ENCODE measurements at places on chromosomes 3 and 15.

GRCh38 chr3:46854555-46854991 lies 8.7 kb downstream of the MYL3 start:
- no peak for DNase-seq

DNA sequence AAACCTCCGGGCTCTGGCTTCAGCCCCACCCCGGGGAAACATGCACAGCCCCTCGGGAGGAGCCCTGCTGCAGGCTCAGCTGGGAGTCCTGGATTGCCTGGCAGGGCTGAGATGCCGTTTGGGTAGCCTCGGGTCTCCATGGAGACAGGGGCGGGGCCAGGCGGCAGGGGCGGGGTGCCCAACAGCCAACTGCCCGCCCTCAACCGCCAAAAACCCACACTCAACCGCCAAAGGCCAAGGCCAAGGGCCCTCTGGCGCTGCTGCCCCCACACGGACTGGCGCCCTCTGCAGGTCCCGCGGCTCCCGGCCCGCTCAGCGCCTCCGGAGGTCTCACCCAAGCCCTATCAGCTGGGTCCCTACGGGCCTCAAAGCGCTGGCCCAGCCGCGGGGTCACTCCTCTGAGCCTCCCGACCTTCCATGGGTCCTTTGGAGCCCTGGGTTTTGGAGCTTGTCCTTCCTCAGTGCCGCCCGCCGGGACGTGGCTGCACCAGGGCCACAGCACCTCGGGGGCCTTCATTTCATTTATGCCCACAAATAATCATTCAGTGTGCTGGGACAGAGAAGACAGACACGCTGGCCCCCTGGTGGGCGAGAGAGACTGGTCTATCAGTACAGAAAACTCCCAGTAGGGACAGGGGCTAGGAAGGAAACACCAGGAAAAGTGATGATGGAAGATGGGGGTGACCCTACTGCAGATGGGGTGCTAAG lies 33.5 kb upstream of the ACAD9 start:
- peak; percentile 23 for DNase-seq

GRCh38 chr3:36060950-36061349 lies 319.4 kb upstream of the STAC start:
- DNase-seq, result no peak

DNA sequence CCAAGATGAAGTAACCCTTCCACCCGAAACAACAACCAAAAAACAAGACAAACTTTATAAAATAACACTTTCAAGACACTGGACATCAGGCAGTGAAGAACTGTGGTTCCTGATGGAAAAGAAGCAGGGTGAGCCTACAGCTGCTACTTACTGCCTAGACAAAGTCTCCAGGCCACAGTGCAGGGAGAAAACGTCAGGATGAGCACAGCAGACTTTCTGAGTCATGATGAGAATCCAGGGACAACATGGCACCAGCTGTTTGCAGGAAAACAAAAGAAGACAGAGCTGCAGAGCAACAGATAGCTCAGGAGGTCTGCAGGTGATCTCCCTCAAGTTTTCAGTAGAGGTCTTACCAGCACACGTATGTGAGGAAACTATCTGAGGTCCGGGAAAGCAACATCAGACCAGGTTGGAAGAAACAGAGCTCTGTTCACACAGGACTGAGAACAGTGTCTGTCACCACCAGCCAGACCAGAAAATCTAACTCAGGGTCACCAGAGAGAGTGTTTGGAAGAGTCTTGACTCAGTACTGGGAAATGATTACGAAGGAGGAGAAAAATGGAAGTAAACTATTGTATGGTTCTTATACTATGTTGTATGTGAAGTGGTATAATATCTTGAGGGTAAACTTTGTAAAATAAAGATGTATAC lies 108.9 kb downstream of the ANO10 start:
- DNase-seq, result peak; percentile 26

GRCh38 chr3:106121491-106122289 lies 252.9 kb upstream of the CBLB start:
- DNase-seq, result no peak

GRCh38 chr3:63644212-63644797 lies 8.2 kb upstream of the SNTN start:
- DNase-seq, result no peak

- DNase-seq, result no peak
Observed at GRCh38 chr15:41921639-41922038, 27.8 kb upstream of the SPTBN5 start.

Data from GM04503 (cell line).